Hypothalamus (tissue), 51 donors: ENCODE measurements at places on chromosomes 6 and 20.

DNA sequence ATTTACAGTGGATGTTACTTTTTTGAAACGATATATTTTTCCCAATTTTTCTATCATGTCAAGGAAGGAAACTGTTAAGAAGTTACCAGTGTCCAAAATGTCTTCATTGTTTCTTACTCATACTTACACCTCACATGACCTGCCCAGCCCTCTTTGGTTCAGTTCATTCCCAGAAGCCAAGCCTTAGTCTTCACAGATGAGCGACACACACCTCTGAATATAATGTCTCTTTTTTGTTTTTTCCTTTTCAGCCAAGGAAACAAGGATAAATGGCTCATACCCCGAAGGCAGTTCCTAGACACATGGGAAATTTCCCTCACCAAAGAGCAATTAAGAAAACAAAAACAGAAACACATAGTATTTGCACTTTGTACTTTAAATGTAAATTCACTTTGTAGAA is 225.2 kb downstream of the SMOC2 start:
- no peak for DNase-seq

GRCh38 chr6:148147463-148147830 is 195.2 kb upstream of the SASH1 start:
- DNase-seq, result no peak

- no peak for DNase-seq
These were observed 60.6 kb downstream of the SHPRH start for GRCh38 chr6:145903356-145904102.

GRCh38 chr6:81988446-81988845 is 236.0 kb upstream of the TENT5A start:
- DNase-seq, result no peak

DNA sequence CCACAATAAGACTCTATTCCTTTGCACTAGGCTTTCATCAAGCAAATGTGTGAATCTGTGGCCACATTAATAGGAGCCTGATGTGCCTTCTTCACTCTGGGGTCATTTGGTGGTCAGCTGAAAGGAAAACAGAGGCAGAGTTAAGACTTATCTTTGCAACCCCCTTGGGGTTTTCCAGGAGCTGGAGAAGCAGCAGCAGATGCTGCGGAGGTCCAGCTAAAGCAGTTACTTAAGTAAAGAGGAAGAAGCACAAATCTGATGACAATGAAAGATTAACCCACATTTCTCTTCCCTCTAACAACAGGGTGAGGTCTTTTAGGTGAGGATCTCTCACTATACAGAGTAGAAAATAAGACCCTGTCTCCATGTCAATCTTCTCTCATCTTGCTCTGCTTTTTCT is 45.4 kb upstream of the QKI start:
- no peak for DNase-seq

DNA sequence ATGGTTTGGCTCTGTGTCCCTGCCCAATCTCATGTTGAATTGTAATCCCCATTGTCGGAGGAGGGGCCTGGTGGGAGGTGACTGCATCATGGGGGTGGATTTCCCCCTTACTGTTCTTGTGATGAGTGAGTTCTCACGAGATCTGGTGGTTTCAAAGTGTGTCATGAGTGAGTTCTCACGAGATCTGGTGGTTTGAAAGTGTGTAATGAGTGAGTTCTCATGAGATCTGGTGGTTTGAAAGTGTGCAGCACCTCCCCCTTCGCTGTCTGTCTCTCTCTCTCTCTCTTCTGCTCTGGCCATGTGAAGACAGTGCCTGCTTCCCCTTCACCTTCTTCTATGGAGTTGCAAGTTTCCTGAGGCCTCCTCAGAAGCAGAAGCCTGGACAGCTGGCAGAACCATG is 87.6 kb downstream of the MYLK4 start:
- DNase-seq, result no peak

- no peak for DNase-seq
These were observed 247.7 kb upstream of the HSF2 start for GRCh38 chr6:122151763-122152162.

GRCh38 chr6:128124713-128125112 is 223.9 kb upstream of the THEMIS start:
- DNase-seq, result no peak

DNA sequence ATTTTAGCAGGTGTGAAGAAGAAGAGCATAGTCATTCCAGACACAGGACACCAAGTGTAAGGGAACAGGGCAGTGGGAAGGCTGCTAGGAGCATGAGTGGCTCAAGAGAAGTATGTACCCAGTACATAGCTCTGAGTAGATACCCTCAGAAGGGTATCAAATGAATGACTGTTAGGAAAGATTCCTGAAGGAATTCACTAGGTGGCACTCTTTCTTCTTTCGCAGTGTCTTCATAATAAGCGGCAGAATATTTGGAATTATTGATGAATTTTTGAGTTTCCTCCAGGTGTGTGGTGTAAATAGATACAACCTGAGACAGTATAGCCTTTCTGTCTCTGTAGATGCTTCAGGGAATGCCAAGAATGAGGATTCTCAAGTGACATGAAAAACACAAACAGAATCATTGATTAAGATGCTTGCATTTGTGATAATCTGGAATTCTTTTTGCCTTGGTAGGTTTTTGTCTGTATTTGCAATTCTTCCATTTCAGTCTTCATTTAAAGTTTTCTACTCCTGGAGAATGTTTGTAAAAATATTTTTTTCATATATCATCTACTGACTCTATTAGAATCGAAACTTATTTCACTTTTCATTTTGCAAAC is 264.3 kb upstream of the RIMS1 start:
- no peak for DNase-seq

DNA sequence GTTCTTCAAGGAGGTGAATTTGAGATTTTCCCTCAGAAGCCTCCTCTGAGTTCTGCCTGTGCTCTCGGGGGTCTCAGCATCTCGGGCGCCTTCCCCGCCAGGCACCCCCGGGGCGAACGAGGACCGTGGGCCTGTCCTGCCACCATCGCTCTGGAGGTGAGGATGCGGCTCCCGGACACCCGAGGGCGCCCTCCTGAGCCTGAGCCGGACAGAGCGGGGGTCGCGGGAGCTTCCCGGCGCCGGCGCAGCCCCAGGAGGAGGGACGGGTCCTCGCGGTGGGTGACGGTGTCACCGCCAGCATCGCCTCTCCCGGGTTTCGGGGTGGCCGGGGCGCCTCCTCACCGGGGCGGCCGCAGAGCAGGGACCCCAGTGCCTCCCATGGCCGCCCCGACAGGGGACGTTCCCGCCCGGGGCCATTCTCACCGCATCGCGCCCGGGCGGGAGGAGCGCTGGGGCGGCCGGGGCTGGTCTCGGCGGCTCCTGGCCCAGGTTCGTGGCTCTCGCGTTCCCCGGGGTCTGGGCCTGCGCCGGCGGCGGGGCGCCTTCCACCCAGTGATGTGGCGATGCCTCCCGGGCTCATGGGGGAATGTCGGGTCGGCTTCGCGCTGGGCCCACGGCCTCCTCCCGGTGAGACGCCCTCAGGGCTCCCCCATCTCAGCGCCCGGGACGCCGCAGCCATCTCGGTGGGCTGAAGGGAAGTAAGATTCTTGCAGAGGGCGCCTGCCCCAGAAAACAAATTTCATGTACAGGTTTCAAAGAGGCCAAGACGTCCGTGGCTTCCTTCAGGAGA is 210.5 kb downstream of the ERMARD start:
- peak; percentile 38 for DNase-seq

GRCh38 chr6:113620386-113620785 is 236.8 kb upstream of the MARCKS start:
- DNase-seq, result no peak

DNA sequence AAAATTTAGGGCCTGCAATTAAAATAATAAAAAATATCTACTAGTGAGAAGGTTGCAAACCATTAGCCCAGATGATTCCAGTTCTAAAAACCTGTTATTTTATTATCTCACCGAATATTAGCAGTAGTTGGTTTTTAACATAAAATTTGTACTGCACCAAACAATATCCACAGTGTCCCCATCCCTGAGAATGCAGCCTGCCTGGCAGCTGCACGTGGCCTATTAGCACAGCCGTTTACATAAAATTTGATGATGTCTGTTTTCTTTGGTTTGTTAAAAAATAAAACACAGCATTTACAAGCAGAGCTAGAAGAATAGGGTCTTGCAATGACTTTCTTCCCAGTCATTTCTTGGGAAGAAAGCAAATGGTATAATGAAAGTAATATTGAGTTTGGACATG is 58.2 kb downstream of the FUT9 start:
- no peak for DNase-seq

GRCh38 chr20:25696371-25697131 is at the start of gene ZNF337:
ZNF337 (minus strand) TSS chr20:25696853; CDS start chr20:25686417, 10,436 bp downstream.
- DNase-seq, result peak; percentile 92

GRCh38 chr20:63176034-63176426 is 39.9 kb downstream of the YTHDF1 start:
- DNase-seq, result no peak

- DNase-seq, result no peak
These were observed 114.8 kb downstream of the MOXD1 start for GRCh38 chr6:132286298-132287019.

DNA sequence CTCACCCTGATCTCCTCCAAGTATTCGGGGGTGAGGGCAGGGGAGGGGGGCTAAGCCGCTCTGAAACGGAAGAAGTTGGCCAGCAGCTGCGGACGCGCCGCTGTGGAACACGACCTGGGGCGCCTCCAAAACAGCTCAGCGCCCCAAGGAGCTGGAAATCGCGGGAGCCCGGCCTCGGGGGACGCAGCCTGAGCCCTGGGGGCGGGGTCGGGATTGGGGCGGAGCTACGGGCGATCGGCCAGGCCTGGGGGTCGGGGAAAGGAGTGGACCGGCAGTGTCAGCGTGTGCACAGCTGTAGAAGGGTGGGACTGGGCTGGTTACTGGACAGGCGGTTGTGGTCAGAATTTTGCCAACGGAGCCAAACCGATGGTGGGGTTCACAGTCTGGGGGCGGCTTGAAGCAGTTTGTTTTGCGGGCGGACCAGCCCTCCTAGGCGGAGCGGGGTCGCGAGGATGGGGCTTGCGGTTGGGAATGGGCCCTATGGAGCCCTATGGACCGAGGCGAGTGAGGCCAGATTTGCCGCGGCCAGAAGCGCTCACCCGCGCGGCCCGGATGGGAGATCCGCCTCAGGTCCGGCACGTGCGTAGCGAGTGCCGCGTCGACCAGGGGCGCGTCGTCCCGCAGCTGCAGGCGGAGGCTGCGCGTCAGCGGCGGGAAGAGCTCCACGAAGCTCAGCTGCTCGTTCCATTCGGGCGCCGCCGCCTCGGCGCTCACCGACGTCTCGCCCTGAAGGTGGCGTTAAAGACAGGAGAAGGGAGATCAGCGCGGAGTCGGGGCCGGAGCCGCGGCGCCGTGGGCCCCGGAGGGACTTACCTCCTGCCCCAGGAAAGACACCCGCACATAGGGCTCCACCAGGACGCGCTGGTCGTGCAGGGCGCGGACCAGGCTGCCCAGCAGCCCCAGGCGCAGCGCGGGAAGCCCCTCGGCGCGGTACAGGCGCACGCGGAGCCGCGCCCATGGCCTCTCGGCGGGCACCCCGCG is 14.3 kb upstream of the SPAG4 start:
- DNase-seq, result no peak
